ENCODE measurements at places on chromosomes 3 and 15. TPM values are rescaled to one million over a fixed set of nuclear protein-coding genes. Genes with fewer than 3 reads are reported as not detected.

- DNase-seq: no peak
Observed at GRCh38 chr3:193784822-193785221, 191.8 kb downstream of the OPA1 start.

DNA sequence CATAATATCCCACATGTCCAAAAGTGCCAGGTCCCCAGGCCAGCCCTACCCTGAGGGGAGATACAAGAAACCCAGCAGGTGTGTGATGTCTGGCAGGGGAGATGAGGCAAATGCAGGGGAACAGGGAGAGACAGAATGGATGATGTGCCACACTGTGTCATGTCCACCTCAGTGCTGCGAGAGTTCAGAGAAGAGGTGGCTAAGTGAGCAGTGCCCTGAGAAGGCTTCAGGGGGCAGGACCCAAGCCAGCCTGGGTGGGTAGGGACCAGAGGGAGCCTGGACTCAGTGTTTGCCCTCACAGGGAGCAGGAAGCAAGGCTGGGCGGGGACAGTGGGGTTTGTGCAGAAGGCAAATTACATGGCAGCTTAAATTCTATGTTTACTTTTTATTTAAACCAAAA, 61.2 kb downstream of the KLHL6 start:
- no peak for DNase-seq

GRCh38 chr15:62816342-62817069, 226.0 kb upstream of the TPM1 start:
- no peak for DNase-seq

GRCh38 chr15:57227166-57227565, 149.1 kb upstream of the CGNL1 start:
- no peak for DNase-seq

GRCh38 chr3:141240687-141241615, 9.3 kb downstream of the PXYLP1 start:
- no peak for DNase-seq

GRCh38 chr15:62793752-62794144, 248.8 kb upstream of the TPM1 start:
- DNase-seq: no peak

DNA sequence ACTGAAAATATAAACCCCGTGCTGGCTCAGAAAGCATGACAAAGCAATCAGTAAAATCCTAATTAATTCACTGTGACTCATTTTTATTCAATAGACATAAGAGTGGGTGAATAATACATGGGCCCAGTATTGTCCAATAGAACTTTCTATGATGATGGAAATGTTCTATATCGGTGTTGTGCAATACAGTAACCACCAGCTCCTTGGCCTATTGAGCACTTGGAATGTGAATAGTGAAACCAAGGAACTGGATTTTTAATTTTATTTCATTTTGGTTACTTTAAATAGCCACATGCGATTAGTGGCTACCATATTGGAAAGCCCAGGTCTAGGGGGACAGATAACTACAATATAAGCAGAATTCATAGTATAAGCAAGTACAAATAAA, 69.8 kb upstream of the PPP2R3A start:
- DNase-seq: no peak

The DPPA2 gene
- polyA plus RNA-seq: 18.9 TPM

The RTF1 gene
- 296 TPM for polyA plus RNA-seq

The CPLX3 gene
- not detected for polyA plus RNA-seq

The CPNE4 gene
- polyA plus RNA-seq: 2.0 TPM
